ENCODE measurements at places on chromosomes 6 and 20. TPM values are rescaled to one million over a fixed set of nuclear protein-coding genes. Genes with fewer than 3 reads are reported as not detected.
A peak's percentile ranks its signal among the peaks of the same experiment; 100 is the strongest.

OARD1 gene
- total RNA-seq = 50.1 TPM

DNA sequence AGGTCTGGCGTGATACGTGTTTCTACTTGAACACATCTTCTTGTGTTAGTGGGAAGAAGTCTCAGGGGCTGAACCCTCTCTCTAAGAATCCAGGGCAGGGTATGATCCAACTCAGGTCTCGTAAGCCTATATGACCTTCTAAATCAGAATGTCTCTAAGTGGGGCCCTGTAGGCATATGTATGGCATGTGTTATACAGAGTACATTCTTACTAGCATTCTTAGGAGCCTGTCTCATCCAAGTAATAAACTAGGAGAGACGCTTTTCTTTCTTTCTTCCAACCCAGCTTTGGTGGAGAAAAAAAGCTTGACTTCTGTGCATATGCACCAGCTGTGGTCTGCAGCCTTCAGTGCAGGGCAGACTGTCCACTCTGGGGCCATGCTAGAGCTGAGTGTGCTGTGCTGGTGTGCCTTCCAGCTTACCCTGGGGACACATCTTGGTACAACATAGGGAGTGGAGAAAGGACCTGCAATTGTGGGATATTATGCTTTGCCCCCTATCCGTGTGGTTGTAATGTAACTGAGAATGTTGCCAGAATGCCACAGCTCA lies 47.3 kb downstream of the L3MBTL3 start:
- H3K36me3 ChIP-seq = peaks cover 10% of the 10 kb centered on the region
- no peak overlapping the region for H3K27ac ChIP-seq
- no peaks in the 10 kb centered on the region for H3K27me3 ChIP-seq
- no peaks in the 10 kb centered on the region for H3K4me1 ChIP-seq
- no peak overlapping the region for H3K4me3 ChIP-seq

- H3K4me3 ChIP-seq = peak overlapping the region; percentile 100
- H3K4me1 ChIP-seq = peaks cover 27% of the 10 kb centered on the region
- no peaks in the 10 kb centered on the region for H3K27me3 ChIP-seq
Measured at GRCh38 chr6:139028215-139028657, 309 bp upstream of the ABRACL start.

DNA sequence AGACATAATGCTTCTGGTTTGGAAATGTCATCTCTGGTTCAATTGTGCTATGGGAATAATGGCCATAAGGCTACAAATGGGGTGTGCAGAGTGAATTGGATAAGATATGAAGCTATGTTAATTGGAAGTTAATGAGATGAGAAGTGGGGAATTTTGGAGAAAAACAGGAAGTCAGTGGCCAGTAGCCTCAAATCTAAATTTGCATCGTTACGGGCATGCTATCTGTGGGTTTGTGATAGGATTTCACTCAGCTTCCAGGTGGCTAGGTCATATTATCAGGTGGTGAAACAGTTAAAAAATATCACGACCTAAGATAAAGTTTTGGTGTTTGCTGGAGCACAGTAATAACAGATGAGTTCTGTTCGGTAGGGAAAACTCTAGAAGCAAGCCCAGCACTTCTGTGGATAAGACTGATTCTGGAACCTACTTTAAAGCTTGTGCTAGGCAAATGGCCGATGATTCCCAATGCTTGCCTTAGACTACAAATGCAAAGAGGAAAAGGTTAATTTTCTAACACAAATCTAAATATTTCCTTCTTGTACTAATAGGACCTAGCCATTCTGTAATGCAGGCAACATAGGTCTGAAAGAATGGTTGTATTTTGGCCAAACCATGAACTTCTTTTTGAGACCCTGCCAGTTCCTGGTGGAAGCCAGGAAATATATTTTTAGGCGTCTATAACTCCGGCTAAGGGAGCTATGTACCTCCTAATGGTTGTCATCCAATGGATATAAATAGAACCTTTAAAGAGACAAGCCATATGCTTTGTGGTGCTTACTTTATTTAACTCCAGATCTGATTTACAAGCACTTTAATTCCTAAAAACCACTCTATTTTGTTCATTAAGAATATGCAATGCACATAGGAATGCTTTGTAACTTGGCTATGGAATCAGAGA lies 111.0 kb downstream of the PLCB1 start:
- H3K4me1 ChIP-seq = no peaks in the 10 kb centered on the region
- no peaks in the 10 kb centered on the region for H3K36me3 ChIP-seq
- no peak overlapping the region for H3K27ac ChIP-seq
- H3K4me3 ChIP-seq = no peak overlapping the region

DNA sequence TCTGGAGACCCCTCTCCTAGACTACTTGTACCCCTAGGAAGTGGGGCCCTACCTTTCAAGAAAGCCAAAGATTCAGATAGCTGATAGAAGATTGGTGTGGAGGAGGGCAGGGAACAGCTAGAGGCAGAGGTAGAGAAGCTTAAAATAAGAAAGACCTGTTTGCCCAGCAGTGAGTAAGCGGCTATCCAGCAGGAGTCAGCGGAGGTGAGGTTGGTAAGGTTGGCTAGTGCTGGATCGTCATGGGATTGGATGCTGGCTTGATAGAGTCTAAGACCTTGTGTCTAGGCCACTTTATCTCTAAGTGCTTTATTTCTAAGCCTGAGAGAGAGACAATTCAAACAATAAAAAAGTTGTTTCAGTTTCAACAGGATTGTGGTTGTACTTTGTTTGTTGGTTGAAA lies 19.1 kb downstream of the ANKS1A start:
- H3K27me3 ChIP-seq = no peaks in the 10 kb centered on the region
- H3K27ac ChIP-seq = no peak overlapping the region
- H3K4me3 ChIP-seq = no peak overlapping the region
- no peaks in the 10 kb centered on the region for H3K36me3 ChIP-seq
- H3K4me1 ChIP-seq = peaks cover 11% of the 10 kb centered on the region
- no peak for DNase-seq

DNA sequence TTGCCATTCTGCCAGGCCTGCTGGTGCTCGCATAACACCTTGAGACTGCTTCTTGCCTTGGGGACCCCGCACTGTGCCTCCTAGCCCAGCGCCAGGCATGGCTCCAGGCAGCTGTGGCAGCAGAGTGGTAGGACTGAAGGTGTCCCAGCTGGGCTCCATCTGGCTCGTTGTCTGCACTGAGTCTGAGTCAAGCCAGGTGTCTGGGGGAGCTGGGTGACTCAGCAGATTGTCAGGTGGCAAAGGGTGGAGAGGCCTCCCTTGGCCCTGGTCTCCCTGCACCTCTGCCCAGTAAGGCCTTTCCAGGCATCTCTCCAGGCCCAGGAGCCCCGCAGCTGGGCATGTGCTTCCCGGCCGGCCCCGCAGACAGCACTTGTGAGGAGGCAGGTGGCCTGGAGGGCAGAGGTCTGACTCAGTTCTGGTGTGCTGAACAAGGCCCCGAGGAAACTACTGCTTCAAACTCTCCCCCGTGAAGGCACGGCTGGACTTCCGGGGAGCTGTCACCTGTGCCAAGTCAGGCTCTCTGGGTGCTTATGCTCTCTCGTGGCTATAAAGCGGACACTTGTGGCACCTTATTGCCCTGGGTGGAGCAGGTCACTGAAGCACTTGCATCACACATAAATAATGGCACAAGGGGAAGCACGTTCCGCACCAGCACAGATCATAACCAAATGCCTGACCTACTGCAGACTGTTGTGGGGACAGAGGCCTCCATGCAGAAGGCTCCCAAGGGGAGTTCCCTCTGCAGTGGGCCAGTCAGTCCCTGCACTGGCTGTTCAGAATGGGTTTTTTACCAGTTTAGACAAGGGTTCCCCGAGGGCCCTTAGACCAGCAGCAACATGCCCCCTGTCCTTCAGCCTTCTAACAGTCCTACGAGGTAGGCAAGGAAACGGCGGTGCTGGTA lies 27.5 kb downstream of the FOXC1 start:
- no peak overlapping the region for H3K4me3 ChIP-seq
- no peak for DNase-seq
- peaks cover 15% of the 10 kb centered on the region for H3K4me1 ChIP-seq
- no peak overlapping the region for H3K27ac ChIP-seq
- H3K36me3 ChIP-seq = no peaks in the 10 kb centered on the region

DNA sequence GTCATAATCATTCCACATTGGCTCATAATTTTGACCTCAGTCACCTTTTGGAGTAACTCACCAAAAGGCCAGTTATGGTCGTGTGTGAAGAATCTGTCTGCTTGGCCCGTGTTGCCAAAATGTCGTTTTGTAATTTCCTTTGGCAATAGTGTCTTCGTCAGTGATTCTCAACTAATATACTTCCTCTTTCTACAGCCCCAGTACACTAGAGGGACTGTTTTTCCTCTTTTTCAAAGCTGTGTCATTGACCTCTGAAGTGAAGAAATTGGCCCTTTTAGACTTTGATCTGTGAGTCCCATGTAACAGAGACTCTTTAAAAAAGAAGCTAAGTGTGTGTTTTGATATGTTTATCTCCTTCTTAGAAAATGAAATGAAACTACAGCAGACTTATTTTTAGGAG lies 5.2 kb downstream of the FOXO3 start:
- H3K4me1 ChIP-seq = peaks cover 43% of the 10 kb centered on the region
- H3K4me3 ChIP-seq = peak overlapping the region; percentile 34
- H3K36me3 ChIP-seq = no peaks in the 10 kb centered on the region
- peak overlapping the region; percentile 74 for H3K27ac ChIP-seq

DNA sequence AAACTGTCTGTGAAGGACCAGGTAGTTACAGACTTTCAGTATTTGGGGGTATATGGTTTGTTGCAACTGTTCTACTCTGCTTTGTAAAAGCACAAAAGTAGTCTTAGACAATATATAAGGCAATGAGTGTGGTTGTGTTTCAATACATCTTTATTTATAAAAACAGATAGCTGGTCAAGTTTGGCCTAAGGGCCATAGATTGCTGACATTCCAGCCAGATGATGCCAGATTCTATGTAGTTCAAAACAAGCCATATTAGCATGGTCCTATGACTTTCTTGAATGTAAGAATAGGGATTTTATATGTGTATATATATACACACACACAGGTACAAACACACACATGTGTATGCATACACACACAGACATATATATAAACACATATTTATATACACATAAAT lies 201.8 kb downstream of the GRIK2 start:
- no peaks in the 10 kb centered on the region for H3K27me3 ChIP-seq
- DNase-seq = no peak
- no peak overlapping the region for H3K4me3 ChIP-seq
- no peaks in the 10 kb centered on the region for H3K4me1 ChIP-seq

DNA sequence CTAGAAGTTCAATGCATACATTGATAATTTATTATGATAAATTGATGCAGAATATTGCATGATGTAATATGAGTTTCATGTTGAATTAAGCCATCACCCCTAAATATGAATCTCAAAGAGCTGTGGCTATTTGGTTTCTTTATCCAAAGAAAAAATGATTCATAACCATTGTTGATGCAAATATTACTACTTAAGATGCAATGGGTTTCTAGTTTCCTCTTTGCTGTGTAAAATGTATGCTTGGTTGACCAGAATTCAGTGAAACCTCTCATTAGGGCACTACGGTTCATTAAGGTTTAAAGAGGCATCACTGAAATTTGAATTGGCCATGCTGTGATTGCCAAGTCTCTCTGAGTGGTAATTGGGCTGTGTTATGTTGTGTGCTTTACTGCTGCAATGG lies 492.5 kb upstream of the FLRT3 start:
- H3K4me3 ChIP-seq = no peak overlapping the region
- no peaks in the 10 kb centered on the region for H3K27me3 ChIP-seq
- no peaks in the 10 kb centered on the region for H3K36me3 ChIP-seq
- DNase-seq = no peak
- H3K27ac ChIP-seq = no peak overlapping the region

OR2B6 gene
- not detected for total RNA-seq

- H3K36me3 ChIP-seq = peaks cover 5% of the 10 kb centered on the region
- peak overlapping the region; percentile 95 for H3K4me3 ChIP-seq
- no peaks in the 10 kb centered on the region for H3K27me3 ChIP-seq
- peaks cover 42% of the 10 kb centered on the region for H3K4me1 ChIP-seq
- no peak for DNase-seq
- peak overlapping the region; percentile 36 for H3K27ac ChIP-seq
Measured at GRCh38 chr6:15663130-15663871, 473 bp upstream of the DTNBP1 start.

GRCh38 chr20:34575271-34575670 lies 16.8 kb downstream of the MAP1LC3A start:
- peaks cover 17% of the 10 kb centered on the region for H3K4me1 ChIP-seq
- DNase-seq = no peak
- H3K4me3 ChIP-seq = no peak overlapping the region
- H3K36me3 ChIP-seq = no peaks in the 10 kb centered on the region
- no peaks in the 10 kb centered on the region for H3K27me3 ChIP-seq

DNA sequence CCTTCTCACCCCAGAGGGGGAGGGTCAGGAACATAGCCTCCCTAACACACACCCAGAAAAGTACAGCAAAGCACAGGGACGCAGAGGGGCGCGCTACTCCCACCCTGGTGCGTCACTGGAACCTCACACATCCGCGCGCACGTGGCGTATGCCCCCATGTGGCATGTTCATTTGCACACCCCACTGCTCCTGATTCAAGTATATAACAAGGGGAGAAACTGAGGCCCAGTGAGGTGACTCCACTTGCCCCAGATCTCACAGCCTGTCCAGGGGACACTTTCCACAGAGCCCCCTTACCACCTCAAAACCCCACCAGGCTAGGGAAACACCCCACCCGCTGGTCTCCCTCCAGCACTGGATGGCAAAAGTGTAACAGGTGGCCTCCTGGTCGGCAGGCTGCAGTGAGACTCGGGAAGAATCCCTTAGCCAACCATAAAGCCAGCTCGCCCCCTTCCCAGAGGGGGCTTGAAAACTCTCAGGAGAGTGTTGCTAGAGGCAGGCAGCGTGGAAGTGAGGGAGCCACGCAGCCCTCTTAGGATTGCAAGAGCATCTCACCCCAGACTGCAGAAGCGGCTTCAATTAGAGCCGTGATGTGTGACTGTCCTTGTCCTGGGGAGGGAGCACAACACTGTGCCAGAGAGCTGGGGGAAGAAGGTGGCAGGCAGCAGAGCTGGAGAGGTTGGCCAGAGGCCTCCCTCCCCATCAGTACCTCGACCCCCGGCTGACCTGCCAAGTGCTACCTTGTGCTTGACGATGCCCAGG lies at the start of gene GRM4:
Gene GRM4 (minus strand): TSS at position 67 of the 762 bp plus-strand sequence. CDS start 12,591 bp downstream, outside the sequence.
- H3K27ac ChIP-seq = no peak within 1 kb of the TSS
- DNase-seq = no peak
- H3K36me3 ChIP-seq = no peaks in the 10 kb centered on the region

- no peak for DNase-seq
- no peak overlapping the region for H3K27ac ChIP-seq
- H3K36me3 ChIP-seq = peaks cover 45% of the 10 kb centered on the region
- no peaks in the 10 kb centered on the region for H3K27me3 ChIP-seq
- peaks cover 3% of the 10 kb centered on the region for H3K4me1 ChIP-seq
- no peak overlapping the region for H3K4me3 ChIP-seq
Measured at GRCh38 chr6:109738667-109739066, 47.6 kb downstream of the FIG4 start.

- no peak overlapping the region for H3K4me3 ChIP-seq
- no peak overlapping the region for H3K27ac ChIP-seq
- no peak for DNase-seq
Measured at GRCh38 chr20:62858058-62858830, 3.4 kb downstream of the TCFL5 start.

PRND gene
- total RNA-seq = not detected

PRICKLE4 gene
- total RNA-seq = not detected

- H3K27me3 ChIP-seq = no peaks in the 10 kb centered on the region
- no peaks in the 10 kb centered on the region for H3K4me1 ChIP-seq
- no peak overlapping the region for H3K4me3 ChIP-seq
- peaks cover 4% of the 10 kb centered on the region for H3K36me3 ChIP-seq
- H3K27ac ChIP-seq = no peak overlapping the region
Measured at GRCh38 chr6:70531133-70531532, 35.6 kb upstream of the SDHAF4 start.

Data from B cell (primary cell).